Muscle of arm (tissue), 14 donors: ENCODE measurements at places on chromosomes 11 and 22.

GRCh38 chr11:75154646-75155569 lies 4.0 kb downstream of the SLCO2B1 start:
- DNase-seq: no peak

DNA sequence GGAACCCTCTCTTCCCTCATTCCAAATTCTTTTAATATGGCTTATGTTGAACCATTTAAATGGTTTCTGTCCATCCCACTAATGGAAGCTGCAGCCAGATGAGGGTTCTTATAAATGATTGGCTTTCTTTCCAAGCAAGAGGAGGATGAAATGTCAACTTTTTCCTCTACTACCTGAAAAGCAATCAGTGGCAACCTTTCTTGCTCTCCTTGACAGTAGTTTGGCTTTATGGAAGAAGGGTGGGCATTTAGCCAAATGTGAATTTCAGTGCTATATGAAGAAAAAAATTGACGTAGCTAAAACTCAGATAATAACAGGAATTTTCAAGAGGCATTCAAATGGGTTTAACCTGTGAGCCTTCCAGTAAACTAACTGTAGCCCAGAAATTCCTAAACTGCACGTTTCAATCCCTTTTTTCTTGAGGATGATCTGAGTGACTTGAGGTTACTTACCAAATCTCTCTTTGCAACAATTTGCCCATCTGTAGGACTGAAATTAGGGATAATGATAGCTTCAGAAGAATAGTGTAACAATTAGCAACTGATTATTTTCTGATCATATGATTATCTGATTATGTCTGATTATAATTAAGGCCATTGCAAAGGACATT lies 90.9 kb downstream of the EXT2 start:
- DNase-seq: no peak

- no peak for DNase-seq
These were observed 537.4 kb upstream of the CCDC90B start for GRCh38 chr11:83823461-83824025.

DNA sequence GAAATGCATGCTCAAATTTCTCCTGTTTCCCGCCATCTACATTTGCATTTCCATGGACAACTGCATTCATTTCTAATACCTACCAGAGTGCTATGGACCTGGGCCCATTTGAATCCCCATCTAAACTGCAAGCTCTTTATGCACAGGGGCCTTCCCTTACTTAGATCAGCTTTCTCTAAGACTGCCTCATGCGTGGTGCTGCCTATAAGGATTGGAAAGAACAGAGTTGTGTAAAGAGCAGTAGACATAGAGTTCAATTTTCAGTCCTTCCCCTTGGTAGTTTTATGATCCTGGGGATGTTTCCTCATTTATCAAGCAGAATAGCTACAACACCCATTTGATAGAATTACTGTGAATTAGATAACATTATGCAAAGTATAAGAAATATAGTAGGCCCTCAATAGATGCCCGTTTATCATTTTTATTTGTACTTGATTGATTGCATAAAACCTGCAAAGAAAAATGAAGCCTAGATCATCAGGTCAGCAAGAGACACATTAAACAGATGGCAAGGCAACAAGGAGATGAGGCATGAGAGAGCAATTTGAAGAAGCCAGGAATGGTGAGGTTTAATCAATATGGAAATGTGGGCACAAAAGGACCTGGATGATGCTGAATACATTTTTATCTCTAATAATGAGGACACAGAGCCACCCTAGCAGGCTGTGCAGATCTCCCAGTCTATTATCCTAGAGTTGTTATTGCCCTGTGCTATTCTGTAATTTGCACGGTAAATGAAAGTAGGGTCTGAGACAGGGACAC lies 359.7 kb downstream of the FAM181B start:
- DNase-seq: no peak
